ENCODE measurements at places on chromosomes 7 and 10.

DNA sequence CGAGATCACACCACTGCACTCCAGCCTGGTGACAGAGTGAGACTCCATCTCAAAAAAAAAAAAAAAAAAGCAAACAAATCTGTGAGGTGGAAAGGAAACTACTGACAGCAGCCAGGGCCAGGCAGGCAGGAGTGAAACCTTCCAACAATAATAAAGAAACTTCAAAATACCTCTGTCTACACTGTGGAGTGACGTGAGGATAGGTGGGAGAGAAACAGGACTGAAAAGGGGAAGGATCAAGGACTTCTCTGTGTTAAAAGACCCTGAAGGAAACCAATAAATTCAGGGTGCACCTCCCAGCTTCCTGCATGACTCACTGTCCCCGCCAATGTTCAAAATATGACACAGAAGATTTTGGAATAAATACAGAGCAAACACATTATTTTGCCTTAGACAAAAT, 82.9 kb downstream of the KIAA1549 start:
- no peak for DNase-seq

DNA sequence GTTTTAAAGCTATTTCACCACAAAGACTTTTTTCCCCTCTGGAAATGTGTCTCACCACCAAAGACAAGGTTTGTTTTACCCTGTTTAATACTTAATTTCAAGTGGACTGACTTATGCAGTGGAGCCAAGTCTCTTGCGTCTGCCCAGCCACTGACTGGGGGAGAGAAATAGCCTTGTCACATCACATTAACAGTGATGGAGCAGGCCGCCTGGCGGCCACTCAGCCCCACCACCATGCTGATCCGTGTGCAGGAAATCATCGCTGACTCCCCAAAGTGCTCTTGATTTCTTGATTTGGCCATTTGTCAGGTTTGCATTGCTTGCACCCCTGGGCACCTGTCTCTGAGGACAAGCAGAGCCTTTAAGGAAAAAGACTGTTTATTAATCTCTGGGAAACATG, 334.1 kb downstream of the GLRX3 start:
- no peak for DNase-seq

GRCh38 chr7:43825391-43825808, 43.9 kb downstream of the MRPS24 start:
- no peak for DNase-seq

GRCh38 chr10:49564461-49565009, 25.6 kb upstream of the ERCC6 start:
- DNase-seq, result no peak

DNA sequence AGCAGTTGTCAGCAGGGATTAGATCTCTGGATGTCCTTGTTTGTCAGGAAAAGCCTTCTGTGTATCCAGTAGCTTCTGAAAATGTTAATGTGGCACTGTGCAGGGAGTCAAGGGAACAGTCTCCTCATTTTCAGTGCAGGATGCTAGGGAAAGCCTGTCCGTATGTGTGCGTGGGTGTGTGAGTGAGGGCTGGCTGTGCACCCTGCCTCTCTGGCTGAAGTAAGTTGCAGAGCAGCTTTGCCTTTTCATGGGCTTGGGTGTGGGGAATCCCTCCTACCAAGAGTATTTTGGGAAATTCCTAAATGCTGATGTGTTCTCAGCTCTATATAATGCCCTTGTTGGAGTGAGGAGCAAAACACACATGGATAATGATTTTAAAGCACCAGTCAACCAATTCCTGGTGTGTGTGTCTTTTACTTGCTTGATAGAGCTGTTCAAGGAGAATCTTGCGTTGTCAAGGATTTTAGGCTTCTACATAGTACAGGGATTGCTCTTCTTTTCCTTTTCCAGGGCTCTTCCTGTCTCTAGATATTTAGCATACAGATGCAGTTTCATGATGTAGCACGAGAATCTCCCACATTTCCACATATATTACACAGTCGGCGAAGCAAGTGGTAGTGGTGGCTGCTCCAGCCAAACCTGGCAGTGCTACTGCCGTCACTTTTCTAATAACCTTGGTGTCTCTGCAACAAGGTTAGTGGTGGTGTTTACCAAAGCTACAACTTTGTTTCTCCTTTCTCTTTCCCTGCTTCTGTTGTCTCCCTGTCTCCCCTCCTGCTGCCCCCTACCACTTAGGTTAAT, 92.8 kb downstream of the MCU start:
- no peak for DNase-seq

- no peak for DNase-seq
Observed at GRCh38 chr7:125567686-125568085, 638.1 kb upstream of the POT1 start.

DNA sequence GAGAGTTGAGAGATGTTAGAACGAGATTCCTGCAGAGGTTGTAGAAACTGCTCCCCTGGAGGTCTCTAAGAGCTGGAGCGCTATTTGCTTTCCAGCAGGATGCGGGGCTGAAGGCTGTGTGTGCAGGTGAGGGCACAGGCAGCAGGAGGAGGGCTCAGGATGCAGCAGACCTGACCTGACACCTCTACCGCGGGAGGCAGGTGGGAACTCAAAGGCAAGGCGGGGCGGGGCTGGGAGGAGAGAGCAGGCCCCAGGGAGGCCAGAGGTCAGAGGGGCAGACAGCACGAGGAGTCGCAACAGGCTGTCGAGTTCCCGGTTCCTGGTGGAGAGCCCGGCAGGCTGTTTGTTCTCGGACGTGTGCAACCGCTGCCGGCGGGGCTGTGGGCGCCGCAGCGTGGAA, 7.9 kb upstream of the CRTAC1 start:
- DNase-seq, result no peak

- no peak for DNase-seq
Observed at GRCh38 chr7:144497282-144497681, 93.8 kb upstream of the NOBOX start.

DNA sequence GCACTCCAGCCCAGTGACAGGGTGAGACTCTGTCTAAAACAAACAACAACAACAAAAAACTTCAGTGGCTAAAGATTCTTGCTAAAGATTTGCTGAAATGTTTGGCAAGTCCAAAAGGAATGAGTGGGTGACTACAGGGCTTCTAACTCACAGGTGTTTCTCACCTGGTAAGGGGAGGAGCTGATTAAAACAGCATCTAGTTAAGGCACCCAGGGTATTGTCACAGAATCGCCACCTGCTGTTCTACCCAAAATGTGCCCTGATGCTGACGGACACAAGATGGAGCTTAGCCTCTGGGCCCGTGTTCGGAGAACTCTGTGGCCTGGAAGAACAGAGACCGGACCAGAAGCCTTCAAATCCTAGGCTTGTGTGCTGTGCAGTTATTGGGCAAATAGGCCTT, 336.0 kb upstream of the GALNT17 start:
- no peak for DNase-seq

DNA sequence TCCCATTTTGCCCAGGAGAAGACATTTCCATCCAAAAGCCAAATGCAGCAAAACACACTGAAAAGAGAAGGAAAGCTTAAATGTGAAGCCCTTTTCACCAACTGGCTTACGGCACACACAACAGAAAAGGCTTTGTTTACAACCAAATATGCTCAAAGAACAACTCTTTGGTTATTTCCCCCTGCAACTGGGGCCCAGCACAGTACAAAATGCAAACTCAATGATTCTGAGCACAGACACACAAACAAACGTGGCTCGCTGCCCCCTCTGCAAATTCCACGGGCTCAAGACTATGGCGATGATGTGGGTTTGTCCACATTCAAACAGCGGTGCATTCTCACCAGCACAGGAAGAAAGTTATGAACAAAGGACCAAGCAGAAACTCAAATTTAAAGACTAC, 5.3 kb downstream of the CPXM2 start:
- DNase-seq, result no peak

DNA sequence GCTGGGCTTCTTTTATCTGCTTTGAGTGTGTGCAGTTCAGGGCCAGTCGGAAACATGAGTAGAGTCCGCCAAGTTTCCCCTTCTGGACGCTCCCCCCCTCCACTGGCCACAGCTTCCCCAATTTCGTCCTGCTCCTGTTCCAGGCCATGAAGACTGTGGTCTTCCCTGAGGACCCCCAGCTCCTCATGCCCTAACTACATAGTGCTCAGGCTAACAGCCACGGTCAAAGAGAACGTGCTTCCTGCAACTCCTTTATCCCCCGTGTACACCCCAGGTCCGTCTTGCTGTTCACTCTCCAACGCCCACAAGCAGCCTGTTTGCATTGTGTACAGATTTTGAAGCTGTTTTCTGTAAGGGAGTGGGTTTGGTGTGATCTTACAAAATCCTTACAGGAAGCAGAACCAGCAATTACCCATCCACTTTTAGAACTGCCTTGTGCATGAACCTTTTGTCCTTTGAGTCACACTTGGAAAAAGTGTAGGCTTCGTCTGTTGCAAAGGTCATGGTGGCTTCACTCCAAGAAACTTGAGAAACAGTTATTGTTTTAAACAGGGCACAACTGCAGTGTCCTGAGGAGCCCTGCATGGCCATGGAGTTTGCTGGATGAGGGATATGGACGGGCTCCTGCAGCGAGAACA, 77.0 kb upstream of the FAM20C start:
- no peak for DNase-seq

DNA sequence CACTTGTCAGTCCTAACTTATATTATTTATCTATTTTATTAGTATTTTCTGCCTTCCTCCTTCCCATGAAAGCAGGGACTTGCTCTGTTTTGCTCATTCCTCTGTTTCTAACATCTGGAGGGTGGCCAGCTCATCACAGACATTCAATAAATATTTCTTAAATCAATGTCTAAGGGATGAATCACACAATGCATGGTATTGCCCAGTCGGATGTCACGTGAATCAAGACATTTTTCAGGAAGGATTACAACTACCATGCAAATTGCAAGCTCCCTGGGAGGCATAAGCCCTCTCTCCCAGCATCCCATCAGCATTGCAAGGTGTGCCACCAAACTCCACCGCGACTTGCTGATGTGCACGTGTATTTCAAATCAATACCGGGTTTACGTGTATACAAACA, 146.6 kb upstream of the RNF32 start:
- no peak for DNase-seq

DNA sequence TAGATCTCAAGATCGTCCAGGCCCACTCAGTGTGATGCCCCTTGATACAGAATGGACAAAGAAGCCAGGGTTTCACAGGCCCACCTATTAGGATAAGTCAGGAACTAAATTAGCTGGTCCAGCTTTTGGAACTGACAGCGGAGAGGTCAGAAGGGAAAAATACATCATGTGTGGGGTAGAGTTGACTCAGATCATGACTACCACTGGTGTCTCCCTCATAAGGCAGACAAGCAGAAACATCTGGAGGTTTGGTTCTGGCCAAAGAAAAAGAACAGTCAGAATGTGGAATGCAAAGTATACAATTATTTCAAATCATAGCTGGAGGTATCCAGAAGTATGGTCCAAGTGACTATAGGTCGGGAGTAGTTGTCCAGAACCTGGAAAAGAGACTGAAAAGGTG, 621.1 kb upstream of the CELF2 start:
- DNase-seq, result no peak
